BJ (cell line): ENCODE measurements at places on chromosomes 5 and 9. TPM values are rescaled to one million over a fixed set of nuclear protein-coding genes. Genes with fewer than 3 reads are reported as not detected.

- no peak for DNase-seq
Measured at GRCh38 chr9:115193777-115194176, 75.8 kb upstream of the TNC start.

The NR4A3 gene
- 2.0 and 2.3 TPM in 2 replicates for polyA plus RNA-seq

GRCh38 chr9:124454296-124454695 lies 4.0 kb downstream of the ADGRD2 start:
- DNase-seq: no peak

The RLN2 gene
- polyA plus RNA-seq: not detected in 2 replicates

GRCh38 chr9:102124465-102124864 lies 386.0 kb upstream of the GRIN3A start:
- no peak for DNase-seq

GRCh38 chr9:126614455-126615244 lies 922 bp downstream of the LMX1B start:
- no peak for DNase-seq

- no peak for DNase-seq
Measured at GRCh38 chr5:112693301-112693700, 44.4 kb upstream of the APC start.

The CNTFR gene
- polyA plus RNA-seq: 0.09 TPM in 1 of 2 replicates, not detected in the other

The PRRT1B gene
- polyA plus RNA-seq: not detected in 2 replicates

- DNase-seq: no peak
Measured at GRCh38 chr5:7518947-7519560, 123.1 kb downstream of the ADCY2 start.

- no peak for DNase-seq
Measured at GRCh38 chr9:123116036-123116435, 82.6 kb downstream of the GPR21 start.

GRCh38 chr5:96597438-96598020 lies 64.6 kb upstream of the CAST start:
- DNase-seq: no peak

DNA sequence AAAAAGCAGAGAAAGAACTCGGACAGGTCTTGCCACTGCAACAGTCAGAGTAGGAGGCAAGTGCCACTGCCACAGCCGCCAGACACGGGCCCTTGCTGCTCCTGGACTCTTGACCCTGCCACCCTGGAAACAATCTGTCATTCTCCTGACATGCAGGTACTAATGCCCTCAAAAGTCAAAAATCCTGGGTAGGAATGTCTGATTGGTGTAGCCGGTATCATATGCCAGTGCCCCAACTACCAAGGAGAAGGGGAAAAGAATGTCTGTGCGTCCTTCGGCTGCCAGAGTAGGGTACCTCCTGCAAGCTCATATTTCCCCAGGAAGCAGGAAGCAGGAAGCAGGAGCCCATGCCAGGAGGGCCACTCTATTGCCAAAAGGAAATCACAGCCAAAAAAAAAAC lies 30.5 kb upstream of the F2RL1 start:
- DNase-seq: no peak

The OLFML2A gene
- polyA plus RNA-seq: 2.0 and 2.5 TPM in 2 replicates

DNA sequence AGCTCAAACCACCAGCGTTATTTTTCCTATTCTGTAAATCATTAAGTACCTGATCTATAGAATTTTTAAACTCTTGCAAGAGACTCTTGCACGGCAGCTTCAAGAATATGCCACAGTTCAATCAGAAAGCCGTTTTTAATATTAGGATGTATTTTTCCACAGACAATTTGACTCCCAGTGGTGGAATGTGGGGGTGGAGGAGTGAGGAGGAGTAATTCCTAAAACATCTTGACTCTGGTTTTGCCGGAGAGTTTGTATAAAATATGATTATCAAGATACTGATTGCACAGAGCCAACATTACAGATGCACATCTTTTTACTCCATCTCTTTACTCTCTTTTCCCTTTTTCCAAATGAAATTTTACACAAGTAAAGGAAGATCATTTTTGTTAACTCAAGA lies 288.3 kb downstream of the ENC1 start:
- DNase-seq: no peak

DNA sequence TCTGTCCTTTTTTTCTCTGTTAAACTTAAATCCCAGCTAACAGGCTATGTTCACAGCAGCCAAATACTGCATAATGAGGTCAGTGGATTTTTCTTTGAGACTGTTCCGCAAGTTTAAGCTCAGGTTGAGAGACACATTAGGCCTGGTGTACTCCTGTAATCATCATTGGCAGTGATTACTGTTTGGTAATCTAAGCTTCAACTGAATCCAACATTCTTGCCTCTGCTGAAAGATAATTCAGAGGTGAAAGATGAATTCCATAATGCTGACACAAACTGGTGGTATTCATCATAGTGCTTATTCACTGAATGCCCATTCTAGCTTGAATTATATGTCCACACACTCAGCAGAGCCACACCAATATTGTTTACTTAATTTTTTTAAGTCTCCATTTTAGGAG lies 108.5 kb downstream of the NFIB start:
- peak; percentile 6 for DNase-seq

GRCh38 chr9:125183054-125183453 lies 6.5 kb downstream of the PPP6C start:
- DNase-seq: no peak

- no peak for DNase-seq
Measured at GRCh38 chr5:87015901-87016300, 251.8 kb upstream of the RASA1 start.

- no peak for DNase-seq
Measured at GRCh38 chr5:107538331-107538730, 132.4 kb downstream of the EFNA5 start.

DNA sequence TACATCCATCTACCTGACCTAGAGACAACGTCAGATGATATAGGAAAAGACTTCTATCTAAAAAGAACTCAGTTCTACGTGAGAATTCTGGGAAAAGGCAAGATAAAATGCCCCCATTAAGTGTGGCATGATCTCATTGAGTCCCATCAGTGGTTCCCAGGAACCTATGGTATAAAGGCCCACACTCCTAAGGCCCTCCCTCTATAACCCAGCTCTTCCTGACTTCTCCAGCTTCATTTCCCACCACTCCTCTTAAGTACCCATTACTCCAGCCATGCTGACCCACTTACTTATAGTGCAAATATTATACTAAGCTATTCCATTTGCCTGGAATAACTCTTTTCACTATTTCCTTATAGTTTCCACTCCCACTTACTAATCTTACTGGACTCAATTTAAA lies 95.4 kb upstream of the NR5A1 start:
- DNase-seq: no peak

DNA sequence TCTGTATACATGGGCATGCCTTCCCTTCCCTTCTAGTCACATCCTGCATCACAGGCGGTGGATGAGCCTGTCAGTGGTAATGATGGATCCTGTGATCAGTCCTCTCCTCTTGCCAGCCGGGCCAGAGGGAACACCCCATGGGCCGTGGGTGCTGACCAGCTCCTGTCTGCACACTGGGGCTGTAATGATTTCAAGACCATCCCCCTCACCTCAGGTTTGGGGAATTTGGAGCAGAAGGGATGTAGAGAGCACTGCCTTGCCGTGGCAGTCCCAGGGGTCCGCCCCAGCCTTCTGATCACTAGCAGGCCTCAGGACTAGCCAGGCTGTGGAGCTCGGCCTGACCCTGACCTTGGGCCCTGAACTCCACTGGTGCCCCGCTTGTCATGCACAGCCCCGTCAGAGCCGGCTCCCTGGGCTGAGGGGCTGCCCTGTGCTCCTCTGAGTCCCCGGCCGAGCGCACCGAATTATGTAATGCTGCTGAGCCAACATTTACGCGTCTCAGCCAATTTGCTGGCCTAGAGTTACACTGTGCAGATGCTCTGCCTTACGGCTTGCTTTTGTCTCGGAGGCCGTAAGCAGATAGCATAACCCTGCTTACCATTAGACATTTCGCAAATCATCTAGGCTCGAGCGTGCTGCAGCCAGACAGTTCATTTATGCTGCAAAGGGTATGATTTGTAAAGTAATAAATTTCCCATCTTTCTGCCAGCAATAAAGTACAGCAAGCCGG lies 155.3 kb downstream of the MACROH2A1 start:
- DNase-seq: no peak

DNA sequence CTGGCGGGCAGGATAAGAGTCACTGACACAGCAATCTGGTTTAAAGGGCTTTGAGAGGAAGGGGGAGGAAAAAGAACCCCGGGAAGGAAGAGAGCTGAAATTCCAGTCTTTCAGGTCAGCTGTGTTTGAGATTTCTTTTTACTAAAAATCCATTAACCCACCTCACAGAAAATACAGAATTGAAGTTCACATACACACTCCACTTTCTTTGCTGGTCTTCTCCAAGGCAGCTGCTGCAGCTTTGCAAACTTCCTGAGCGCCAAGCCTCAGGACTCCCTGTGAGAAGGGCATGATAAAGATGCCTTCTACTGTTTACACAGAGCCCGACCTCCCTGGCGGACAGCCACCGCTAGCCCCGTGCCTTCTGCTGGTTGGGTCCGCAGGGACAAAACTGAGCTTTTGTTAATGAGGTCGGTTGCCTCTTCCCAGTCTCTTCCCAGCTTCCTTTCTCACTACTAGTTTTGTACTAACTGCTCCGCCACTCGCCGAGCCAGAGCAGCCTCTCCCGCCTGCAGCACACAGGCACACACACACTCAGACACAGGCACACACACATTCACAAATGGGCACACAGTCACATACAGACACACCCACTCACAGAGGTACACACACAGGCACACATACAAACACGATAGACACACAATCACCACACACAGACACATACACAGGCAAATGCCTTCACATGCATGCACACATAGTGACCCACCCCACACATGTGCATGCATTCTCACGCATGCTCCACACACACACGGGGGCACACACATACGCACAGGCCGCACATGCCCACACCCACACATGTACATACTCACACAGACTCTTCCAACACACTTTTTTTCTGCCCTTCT lies at the start of gene FREM1:
Gene FREM1 (minus strand): TSS at position 468 of the 845 bp plus-strand sequence. CDS start 41,451 bp downstream, outside the sequence.
- no peak for DNase-seq

The PTGR1 gene
- 49.3 and 74.9 TPM in 2 replicates for polyA plus RNA-seq

GRCh38 chr9:134636149-134636507 lies 5.5 kb upstream of the COL5A1 start:
- DNase-seq: no peak

The SGCD gene
- 17.0 and 26.7 TPM in 2 replicates for polyA plus RNA-seq

GRCh38 chr9:91899219-91899563 lies 50.8 kb downstream of the ROR2 start:
- no peak for DNase-seq

The SUSD3 gene
- 0.98 and 1.9 TPM in 2 replicates for polyA plus RNA-seq

GRCh38 chr5:94791829-94792228 lies 173.4 kb downstream of the SLF1 start:
- DNase-seq: no peak

DNA sequence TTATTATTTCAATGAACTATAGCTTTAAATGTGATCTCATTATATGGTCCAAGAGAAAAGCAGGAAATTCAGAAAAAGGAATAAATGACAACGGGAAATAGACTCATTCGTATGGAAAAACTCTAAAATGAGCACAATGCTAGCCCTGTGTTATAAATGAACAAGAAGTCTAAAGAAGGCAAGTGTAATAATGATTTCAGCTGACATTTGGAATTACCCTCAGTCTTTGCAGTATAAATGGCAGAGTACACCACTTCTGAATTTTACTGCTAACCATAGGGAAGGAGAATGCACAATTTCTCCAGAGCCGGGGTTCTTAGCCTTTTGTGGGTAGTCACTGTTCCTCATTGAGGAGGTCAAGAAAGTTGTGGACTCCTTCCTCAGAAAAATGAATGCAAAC lies 93.1 kb downstream of the ANKRD55 start:
- DNase-seq: no peak

- DNase-seq: no peak
Measured at GRCh38 chr9:136204838-136205706, at the start of gene LHX3. Gene LHX3 (minus strand): TSS chr9:136205128. CDS start chr9:136205012, 116 bp downstream.

The EMB gene
- polyA plus RNA-seq: 0.55 and 1.5 TPM in 2 replicates

- no peak for DNase-seq
Measured at GRCh38 chr9:136543830-136544547, 1.9 kb downstream of the NOTCH1 start.

GRCh38 chr5:158591301-158591863 lies 508.3 kb downstream of the EBF1 start:
- peak; percentile 12 for DNase-seq

DNA sequence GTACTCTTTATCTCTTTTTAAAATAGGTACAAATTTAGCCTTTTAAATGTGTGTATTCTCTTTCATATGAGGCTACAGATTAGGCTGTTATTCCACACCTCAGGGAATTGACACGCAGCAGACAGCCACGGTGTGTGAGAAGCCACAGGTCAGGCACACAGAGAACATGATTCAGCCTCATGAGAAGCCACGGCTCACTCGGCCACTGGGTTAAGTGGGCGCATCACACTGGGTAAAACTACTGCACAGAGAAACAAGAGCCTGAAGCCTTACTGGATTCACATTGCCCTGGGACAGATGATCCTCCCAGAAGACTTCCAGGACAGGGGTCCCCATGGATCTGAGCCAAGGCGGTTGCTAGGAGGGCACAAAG lies 28.2 kb downstream of the LPCAT1 start:
- DNase-seq: no peak

DNA sequence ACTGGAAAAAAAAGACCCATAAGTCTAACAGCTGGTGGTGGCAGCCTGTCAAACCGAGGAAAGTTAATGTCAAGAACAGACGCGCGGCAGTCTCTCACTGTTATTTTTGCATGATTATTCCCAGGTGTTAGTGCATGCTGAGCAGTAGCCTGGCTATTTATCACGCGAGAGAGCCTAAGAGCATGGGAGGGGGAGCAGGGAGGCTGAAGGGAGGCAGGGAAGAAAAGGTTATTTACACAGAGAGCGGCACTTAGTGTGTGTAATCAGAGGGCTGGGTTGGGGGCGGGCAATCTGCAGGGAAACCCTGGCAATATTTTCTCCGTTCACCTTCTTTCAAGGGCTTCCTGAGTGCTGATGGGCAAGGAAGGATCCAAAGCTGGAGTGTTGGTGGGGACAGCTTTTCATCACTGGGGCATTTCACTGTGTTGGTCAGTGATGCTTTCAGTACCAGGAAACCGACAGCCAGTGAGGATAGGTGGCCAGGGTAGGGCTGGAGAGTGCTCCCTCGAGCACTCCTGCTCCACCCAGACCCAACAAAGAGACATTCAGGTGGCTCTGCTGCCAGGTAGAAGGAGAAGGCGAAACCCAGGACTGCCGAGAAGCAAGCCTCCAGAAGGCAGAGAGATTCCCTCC lies 39.6 kb downstream of the ZNF608 start:
- DNase-seq: no peak

DNA sequence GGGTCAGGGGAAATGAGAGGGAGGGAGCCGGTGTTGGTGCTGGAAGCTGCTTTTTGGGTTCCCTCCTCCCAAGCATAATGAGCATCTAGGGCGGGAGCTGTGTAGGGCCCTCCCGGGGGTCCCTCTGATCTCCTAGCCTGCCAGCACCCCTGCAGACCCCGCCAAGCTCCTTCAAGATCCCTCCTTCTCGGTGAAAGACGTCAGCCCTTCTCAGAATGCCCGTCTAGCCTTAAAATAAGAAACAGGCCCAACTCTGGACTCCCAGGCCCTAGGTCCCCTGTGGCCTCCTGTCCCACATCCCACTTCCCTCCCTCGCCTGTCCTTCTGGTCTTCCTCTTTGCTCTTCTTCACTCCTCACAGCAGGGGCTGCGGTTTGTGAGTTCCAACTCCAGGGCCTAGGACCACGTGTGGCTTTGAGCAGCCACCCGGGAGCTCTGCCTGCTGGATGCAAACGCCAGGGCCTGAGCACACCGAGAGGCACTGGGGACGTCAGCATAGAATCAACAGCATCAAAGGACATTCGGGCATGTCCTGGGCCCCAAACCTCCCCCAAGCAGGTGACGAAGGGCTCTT lies 8.8 kb upstream of the SCGB3A1 start:
- DNase-seq: no peak

- DNase-seq: no peak
Measured at GRCh38 chr9:132054024-132054423, 25.6 kb downstream of the MED27 start.

The PIP5KL1 gene
- polyA plus RNA-seq: 1.9 and 2.3 TPM in 2 replicates

The IL4 gene
- not detected in 2 replicates for polyA plus RNA-seq
